AG04450 (cell line): ENCODE measurements at places on chromosomes 13 and 19.

DNA sequence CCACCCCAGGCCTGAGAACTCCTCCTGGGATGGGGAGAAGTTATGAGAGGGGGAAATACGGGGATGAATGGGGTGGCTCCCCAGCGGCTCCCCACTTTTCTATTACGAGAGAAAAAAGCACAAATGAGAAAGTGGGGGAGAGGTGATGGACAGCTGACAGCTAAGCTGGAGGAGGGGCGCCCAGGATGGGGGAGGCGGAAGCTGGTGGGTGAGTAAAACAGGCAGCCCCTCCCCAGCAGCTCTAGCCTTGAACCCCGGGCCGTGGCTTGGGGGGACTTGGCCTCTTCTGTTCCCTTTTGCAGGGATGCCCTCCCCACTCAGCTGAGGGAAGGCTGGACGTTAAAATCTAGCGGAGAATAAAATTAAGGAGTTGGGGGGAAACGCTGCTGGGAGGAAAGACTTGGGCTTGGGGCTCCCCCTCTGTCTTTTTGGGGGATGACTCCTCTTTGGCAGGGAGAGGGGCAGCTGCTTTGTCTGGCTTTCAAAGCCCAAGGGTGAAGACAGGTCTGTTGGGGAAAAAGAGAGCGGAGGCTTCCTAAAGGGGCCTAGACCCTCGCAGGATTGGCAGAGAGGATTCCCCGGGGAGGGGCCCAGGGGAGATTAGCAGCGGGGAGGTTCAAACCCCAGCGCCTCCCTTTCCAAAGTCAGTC, 1.4 kb upstream of the SAMD1 start:
- DNase-seq = no peak

GRCh38 chr19:43563816-43564457, 11.4 kb downstream of the XRCC1 start:
- DNase-seq = no peak

GRCh38 chr19:821231-821824, 427 bp downstream of the PLPPR3 start:
- no peak for DNase-seq

GRCh38 chr13:32316028-32316339, 676 bp downstream of the BRCA2 start:
- DNase-seq = no peak

DNA sequence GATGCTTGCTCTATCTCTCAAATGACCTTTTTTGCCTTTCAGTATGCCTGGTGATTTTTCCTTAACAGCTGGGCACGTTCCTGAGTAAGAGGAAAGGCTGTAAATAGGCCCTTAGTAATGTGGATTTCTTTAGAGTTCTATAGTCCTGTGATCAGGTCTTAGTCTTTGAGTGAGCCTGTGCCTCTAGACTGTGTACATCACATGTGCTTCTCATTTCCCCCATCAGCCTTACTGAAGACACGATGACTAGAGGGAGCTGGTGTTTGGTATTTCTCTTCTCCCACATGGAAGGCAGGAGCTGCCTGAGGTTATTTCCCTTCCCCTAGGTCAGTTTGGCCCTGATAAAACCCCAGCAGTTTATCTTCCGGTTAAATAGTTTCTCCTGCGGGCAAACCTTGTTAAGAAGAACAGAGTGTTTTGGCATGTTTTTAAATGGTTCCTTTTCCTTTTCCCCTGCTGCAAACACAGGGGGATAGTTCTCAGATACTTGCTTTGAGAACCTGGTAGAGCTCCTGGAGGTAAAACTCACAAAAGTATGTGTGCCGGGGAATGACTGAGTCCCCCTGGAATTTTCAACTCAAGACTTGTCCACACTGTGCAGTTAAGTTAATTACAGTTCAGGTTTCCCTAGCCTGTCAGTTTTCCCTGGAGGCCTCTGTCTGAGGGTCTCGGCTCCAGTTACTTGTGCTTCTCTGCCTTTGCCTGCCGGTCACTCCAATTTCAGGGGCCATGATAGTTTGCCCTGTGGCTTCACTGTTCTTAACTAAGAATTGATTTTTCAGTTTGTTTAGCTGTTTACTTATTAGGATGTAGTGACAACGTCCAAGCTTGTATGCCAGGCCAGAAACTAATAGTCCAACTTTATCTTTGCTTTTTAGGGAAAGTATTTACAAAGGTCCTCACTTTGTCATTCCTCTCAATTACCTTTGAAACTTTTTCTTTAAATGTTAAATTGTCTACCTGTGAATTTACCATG, 94.4 kb downstream of the URI1 start:
- no peak for DNase-seq

- no peak for DNase-seq
These were observed 277.5 kb downstream of the DNAJC15 start for GRCh38 chr13:43300865-43301264.

DNA sequence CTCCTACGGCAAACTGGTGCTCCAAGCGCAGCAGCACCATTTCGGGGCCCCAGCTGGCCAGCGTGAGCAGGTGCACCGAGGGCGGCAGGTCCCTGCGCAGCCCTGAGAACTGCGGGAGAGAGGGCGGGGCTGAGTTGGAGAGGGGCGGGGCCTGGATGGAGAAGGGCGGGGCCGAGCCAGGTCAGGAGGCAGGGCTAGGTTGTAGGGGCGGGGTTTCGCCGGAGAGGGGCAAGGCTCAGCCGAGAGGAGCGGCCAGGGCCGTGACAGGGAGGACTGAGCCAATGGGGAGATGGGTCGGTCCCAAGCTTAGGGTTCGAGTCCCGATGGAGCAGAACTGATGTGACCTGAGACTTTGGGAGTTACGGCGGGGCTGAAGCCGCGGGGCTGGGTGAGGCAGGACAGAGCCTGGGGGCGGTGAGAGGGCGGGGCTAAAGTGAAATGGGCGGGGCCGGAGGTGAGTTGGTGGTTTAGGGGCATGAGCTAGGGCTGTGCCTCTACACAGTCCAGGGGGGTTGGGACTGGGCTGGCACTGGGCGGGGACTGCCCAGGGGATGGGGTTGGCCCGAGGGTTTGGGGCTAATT, 19.0 kb downstream of the MAN2B1 start:
- DNase-seq = no peak

DNA sequence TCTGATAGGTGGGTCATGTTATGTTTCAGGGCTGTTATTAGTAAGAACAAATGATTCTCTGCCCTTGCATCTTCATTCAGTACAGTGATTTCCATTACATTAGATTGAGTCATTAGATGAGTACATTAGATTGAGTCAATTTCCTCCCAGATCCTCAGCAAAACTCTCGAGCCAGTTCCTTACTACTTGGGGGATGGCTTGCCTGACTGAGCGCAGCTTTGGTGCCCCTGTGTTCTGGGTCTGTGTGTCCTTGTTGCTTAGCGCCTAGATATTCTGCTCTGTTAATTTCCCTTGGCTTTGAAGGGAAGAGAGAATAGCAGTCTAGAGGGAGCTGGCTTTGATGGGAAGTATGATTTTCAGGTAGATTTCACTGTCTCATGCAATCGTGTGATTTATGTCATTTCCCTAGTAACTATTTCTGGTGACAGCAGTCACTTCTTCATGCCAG, 19.1 kb upstream of the SCEL start:
- no peak for DNase-seq

- no peak for DNase-seq
These were observed 153.6 kb downstream of the KATNAL1 start for GRCh38 chr13:30153545-30154426.

DNA sequence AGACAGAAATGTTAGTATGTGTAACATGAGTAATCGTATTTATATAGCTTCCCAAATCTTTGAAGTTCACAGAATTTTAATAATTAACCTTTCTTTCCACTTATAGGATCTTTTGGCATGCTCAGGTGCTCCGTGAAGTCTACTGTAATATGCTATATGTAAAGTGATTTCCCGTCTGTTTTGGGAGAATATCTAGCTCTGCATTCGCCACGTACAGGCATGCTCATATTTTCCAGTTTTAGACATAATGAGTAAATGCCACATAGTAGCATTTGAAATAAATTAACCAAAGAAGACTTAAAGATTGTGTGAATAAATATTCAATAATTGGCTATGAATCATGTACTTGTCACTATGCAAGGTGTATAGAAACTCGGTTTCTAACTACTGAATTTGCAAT, 189.0 kb upstream of the CSNK1A1L start:
- DNase-seq = no peak

GRCh38 chr13:49410006-49410405, 33.9 kb downstream of the CAB39L start:
- no peak for DNase-seq

GRCh38 chr19:24052811-24053210, 34.2 kb upstream of the ZNF254 start:
- DNase-seq = no peak

DNA sequence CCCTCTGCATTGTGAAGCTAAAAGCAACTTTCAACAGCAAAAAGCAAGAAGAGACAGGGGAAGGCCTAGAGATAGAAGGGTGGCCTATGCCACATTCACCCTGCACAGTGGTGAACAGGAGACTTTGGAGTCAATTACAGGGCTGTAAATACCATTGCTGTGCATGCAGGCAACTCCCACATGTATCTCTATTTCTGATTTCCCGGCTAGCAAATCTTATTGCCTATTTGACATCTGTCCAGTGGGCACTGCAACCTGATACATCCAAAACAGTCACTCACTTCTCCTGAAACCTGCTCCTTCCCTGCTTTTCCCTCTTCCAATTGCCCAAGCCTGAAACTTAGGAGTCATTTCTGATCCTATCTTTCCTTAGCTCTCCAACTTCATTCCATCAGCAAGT, 13.4 kb downstream of the RUBCNL start:
- DNase-seq = no peak

- no peak for DNase-seq
These were observed 100.8 kb upstream of the WASF3 start for GRCh38 chr13:26456650-26457049.

DNA sequence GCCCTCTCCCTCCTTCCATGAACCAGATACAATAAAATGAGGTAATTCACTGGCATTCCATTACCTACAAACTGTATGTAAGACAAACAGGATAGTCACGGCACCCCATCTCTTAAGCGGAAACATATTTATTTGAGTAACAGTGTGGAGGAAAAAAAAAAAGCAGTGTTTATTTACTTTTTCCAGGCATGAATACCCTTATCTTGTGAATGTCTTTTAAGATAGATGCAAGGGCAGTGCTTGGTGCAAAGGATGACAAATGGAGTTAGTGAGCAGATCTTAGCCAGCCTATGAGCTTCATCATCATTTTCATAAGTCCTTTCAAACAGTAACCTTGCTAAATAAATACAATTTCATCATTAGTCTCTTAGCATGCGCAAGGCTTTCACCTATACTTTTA, 1661.8 kb upstream of the SPRY2 start:
- DNase-seq = no peak

- DNase-seq = no peak
These were observed 56.6 kb downstream of the COL4A1 start for GRCh38 chr13:110250258-110250891.
